Adipocyte (in vitro differentiated cells): ENCODE measurements at places on chromosomes 1 and 21.

GRCh38 chr1:179714159-179714558 lies 28.9 kb upstream of the FAM163A start:
- no peak for DNase-seq

- no peak for DNase-seq
Measured at GRCh38 chr1:75861831-75862230, 65.1 kb downstream of the MSH4 start.

DNA sequence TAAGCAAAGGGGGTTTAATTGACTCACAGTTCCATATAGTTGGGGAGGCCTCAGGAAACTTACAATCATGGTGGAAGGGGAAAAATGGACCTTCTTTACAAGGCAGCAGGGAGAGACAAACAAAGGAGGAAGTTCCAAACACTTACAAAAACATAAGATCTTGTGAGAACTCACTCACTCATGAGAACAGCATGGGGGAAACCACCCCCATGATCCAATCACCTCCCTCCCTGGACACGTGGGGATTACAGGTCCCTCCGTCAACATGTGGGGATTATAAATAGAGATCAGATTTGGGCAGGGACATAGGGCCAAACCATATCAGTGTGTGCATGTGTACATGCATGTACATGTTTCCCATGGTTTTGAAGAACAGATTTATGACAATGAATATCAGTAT lies 5.5 kb upstream of the SMG7 start:
- no peak for DNase-seq

- DNase-seq, result no peak
Measured at GRCh38 chr1:43545695-43546387, 15.2 kb downstream of the PTPRF start.

DNA sequence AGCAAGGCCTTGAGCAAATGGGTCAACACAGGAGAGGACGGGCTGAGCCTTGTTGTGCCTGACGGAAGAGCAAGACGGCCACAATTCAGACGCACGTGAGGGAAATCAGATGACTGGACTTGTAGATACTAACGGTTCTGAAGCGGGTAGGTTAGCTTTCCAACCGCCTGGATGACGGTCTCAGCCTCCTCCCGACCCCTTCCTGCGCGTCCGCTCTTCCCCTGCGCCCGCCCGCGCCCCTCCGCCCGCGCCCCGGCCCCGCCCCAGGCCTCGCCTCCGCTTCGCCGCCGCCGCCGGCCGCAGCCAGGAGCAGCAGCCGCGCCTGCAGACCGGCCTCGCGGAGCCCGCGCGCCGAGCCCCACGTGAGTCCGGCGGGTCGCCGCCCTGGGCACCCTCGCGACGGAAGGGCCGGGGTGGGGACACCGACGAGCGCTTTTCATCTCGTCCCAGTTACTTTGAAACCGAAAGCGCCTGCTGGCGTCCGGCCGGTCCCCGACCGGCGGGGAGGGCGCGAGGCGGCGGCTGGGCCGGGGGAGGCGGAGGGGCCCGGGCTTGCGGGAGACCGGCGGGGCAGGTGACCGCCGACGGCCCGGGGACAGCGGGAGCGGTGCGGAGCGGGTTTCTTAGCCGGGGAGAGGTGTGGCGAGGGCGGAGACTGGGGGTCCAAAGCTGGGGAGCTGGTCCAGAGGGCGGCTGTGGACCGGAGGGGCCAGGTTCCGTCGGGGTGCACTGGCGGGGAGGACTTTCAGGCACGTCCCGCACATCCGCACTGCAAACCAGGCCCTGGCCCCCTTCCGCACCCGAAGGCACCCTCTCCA lies at the start of gene TRAF5:
TSS of gene TRAF5 (plus strand) at position 306 of the 818 bp plus-strand sequence. CDS start 26,407 bp downstream, outside the sequence.
- peak; percentile 81 for DNase-seq

- peak; percentile 41 for DNase-seq
Measured at GRCh38 chr1:245961137-245961540, 545.9 kb downstream of the SMYD3 start.

- peak; percentile 46 for DNase-seq
Measured at GRCh38 chr1:115255154-115255553, 82.9 kb downstream of the NGF start.

- peak; percentile 78 for DNase-seq
Measured at GRCh38 chr1:221724931-221725605, 16.8 kb downstream of the DUSP10 start.

- peak; percentile 67 for DNase-seq
Measured at GRCh38 chr1:89890085-89890752, 69.4 kb downstream of the LRRC8D start.

- no peak for DNase-seq
Measured at GRCh38 chr21:42652527-42653230, 742 bp upstream of the PDE9A start.

GRCh38 chr1:199297887-199298286 lies 659.0 kb downstream of the PTPRC start:
- no peak for DNase-seq

GRCh38 chr1:116920211-116920610 lies 10.5 kb downstream of the PTGFRN start:
- DNase-seq, result no peak

GRCh38 chr1:116026631-116027030 lies 50.3 kb downstream of the SLC22A15 start:
- no peak for DNase-seq

GRCh38 chr1:24179251-24179840 lies 7.7 kb downstream of the IFNLR1 start:
- DNase-seq, result no peak
